ENCODE measurements at places on chromosomes 7 and 10. TPM values are rescaled to one million over a fixed set of nuclear protein-coding genes. Genes with fewer than 3 reads are reported as not detected.

TMEM140 gene
- 55.5 TPM for total RNA-seq

GIMAP8 gene
- total RNA-seq, result 22.0 TPM

DNAH11 gene
- 0.26 TPM for total RNA-seq

UCN3 gene
- not detected for total RNA-seq

GBX1 gene
- not detected for total RNA-seq

MMRN2 gene
- 78.4 TPM for total RNA-seq

NRP1 gene
- 249 TPM for total RNA-seq

FAM237B gene
- not detected for total RNA-seq

MUC3A gene
- total RNA-seq, result 1.3 TPM

CCL24 gene
- total RNA-seq, result not detected

ANLN gene
- 0.55 TPM for total RNA-seq

DNA sequence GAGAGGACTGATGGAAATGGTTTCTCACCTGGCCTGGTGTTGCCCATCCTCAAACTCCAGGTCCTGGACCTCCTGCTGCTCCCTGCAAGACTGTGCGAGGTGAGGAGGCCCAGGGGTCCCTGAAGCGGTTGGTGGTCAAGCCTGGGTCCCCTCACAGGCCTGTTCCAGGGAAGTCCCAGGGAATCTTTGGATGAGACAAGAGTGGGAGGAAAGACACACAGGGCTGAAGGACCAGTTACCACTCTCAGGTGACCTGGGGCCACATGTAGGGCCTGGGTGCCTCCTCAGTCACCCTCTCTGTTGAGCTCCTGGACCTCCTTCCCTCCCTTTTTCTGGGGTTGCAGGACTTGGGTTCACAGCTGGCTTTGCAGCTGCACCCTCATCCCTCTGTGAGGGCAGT is 42.6 kb upstream of the CXCL12 start:
- peak; percentile 81 for DNase-seq

DNA sequence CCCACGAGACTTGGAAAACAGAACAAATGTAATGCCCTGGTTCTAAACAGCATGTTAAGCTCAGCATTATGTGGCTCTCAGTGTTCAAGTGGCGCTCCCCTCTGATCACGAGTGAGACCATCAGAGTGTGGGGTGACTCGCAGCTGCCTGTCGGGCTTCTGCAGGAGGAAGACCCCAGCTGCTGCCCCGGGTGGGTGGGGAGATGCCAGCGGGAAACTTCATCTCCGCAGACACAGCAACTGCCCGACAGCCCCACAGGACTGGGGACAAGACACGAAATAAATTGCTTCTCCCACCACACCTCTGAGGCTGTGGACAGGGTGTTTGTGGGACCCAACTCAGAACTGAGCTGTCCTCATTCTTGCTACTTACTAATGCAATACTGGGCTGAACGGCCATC is 126.3 kb upstream of the KIF5B start:
- peak; percentile 84 for DNase-seq

- no peak for DNase-seq
Measured at GRCh38 chr7:763762-764161, 36.7 kb upstream of the PRKAR1B start.

GRCh38 chr10:92712016-92712889 is 22.5 kb downstream of the HHEX start:
- no peak for DNase-seq

- DNase-seq, result no peak
Measured at GRCh38 chr10:101052285-101052684, 9.5 kb upstream of the KAZALD1 start.

GRCh38 chr7:4714161-4714700 is 32.1 kb downstream of the FOXK1 start:
- no peak for DNase-seq

- DNase-seq, result no peak
Measured at GRCh38 chr7:47373871-47374451, 207.9 kb downstream of the TNS3 start.

- DNase-seq, result no peak
Measured at GRCh38 chr10:60537697-60538096, 148.0 kb upstream of the ANK3 start.

Measured in mesenteric fat pad (tissue), 1 donor.